ENCODE measurements at places on chromosomes 11 and 22.

DNA sequence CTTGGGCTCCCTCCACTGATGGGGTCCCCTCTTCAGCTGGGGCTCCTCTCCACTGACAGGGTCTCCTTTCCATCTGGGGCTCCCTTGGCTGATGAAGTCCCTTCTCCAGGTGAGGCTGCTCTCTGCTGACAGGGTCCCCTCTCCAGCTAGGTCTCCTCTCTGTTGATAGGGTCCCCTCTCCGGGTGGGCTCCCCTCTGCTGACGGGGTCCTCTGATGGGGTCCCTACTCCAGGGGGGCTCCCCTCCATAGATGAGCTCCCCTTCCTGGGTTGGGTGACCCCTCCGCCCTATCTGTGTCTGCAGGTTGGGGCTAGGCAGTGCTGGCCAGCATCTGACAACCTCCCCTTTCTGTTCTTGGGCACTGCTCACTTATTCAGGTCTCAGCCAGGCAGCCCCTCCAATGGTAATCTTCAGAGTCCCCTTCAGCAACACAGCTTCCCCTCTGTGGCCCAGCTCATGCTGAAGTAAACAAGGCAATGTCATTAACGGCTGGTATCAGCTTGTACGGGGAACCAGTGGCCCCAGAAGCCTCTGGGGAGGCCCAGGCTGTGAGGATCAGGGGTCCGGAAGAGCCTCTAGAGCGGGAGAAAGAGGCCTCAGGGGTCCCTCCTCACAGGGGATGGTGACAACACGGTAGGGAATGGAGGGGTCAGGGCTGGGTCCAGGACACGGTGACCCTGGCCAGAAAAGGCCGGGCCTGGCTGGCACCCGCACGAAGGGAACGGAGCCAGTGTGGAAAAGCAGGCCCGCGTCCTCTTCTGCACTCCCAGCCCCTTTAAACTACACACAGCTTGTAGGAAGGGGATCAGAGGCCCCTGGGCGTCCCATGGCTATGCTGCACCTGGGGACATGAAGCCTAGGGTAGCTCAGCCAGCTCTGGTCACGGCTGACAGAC lies 9.6 kb upstream of the CD81 start:
- DNase-seq: no peak

GRCh38 chr11:119147604-119148333 lies 1.1 kb upstream of the ABCG4 start:
- no peak for DNase-seq

GRCh38 chr22:42565956-42566355 lies 12.2 kb downstream of the SERHL2 start:
- DNase-seq: no peak

DNA sequence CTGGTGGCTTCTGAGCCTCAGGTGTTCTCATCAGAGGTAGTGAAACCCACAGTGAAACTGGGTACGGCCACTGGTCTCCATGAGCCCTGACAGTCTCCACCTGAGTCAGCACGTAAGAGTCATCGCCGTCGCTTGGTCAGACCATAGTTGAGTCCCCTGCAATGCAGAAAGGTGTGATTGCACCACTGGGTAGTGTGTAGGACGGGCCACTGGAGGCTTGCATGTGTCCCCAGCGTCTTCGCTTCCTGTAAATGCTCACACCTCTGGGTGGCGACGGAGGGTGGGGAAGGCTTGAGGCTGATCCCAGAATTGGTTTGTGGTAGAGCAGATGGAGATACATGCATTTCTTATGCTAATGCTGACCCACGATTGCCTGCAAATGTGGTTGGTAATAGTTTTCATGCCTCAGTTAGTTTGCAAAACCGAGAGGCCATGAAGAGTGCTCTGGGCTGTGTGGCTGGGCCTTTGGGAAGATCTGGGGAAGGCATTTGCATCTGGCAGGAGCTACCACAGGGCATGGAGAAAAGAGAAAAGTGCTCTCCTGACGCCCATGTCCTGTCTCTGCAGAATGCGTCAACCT lies 26.5 kb downstream of the CTTN start:
- no peak for DNase-seq

- DNase-seq: no peak
Measured at GRCh38 chr22:28187612-28188011, 268.6 kb upstream of the PITPNB start.

DNA sequence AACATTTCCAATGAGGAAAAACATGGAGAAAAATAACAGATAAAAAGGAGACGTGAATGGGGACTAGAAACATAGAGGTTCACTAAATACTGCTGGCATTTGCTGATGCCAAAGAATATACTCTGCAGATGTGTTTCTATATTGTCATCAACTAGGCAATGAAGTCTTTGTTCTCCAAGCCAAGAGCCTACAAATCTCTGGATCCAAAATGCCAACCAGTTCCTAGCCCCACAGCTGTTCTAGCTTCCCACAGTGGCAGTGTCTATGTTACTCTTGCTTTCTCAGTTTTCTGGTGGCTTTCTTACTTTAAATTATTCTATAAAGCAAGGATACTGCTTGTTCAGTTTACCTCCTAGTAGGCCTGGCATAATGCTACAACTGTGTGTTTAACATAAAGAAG lies 977.9 kb upstream of the CCDC90B start:
- no peak for DNase-seq

DNA sequence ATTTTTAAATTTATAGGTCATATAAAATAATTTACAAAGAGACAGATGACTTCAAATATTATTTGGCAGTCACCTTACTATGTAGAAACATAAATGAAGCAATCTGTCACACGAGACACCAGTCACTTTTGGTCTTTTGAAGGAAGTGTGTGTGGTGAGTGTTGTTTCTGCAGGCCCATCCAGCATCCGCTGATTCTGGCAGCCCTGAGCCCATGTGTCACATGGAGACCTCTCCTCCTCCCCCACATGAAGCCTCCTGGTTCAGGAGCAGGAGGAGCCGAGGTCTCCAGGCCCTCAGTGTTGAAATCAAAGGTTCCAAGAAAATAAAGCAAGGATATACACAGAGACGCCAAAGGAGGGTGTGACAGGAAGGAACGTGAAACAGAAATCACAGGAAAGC lies 60.1 kb downstream of the ARFGAP3 start:
- no peak for DNase-seq

- DNase-seq: no peak
Measured at GRCh38 chr11:82046778-82047177, 686.9 kb downstream of the FAM181B start.

DNA sequence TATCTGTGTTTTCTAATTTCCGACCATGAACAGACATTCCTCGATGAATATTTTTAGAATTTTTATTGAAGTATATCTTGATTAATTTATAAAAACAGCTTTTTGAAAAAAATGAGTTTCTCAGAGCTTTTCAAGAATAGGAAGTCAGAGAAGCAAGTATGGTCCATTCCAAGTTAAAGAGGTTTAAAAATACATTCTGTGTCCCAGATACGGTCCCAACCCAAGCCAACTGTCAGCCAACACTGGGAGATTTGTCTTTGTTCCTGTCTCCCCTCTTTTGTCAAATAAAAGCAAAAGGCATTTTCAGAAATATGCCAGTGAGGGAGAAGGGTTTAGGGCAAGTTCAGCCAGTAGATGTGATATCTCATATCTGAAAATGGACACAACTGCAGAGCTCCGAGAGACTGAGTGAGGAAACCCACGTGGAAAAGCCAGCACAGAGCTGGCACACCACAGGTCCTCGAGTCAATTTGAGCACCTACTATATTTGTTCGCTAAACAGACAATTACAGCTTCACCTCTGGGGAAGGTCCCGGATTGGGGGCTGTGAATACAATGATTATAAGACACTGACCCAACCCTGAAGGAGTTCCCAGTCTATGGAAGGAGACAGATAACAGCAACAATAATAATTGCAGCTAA lies 59.8 kb downstream of the C11orf91 start:
- no peak for DNase-seq

DNA sequence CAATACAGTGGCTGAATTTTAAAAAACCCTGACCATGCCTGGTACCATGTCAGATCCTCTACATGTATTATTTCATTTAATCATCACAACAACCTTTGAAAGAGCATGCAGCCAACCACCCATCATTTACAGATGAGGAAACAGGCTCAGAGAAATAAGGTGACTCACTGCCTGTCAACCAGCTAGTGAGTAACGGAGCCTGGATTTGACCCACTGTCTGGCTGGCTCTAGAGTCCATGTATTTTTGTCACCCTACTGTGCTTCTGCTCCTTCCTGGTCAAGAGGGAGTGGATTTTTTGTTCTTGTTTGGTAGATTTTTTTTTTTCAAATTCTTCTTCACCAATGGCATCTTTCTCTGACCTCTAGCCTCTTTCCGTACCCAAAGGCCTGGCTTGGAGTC lies 77.4 kb downstream of the CWC15 start:
- DNase-seq: no peak

DNA sequence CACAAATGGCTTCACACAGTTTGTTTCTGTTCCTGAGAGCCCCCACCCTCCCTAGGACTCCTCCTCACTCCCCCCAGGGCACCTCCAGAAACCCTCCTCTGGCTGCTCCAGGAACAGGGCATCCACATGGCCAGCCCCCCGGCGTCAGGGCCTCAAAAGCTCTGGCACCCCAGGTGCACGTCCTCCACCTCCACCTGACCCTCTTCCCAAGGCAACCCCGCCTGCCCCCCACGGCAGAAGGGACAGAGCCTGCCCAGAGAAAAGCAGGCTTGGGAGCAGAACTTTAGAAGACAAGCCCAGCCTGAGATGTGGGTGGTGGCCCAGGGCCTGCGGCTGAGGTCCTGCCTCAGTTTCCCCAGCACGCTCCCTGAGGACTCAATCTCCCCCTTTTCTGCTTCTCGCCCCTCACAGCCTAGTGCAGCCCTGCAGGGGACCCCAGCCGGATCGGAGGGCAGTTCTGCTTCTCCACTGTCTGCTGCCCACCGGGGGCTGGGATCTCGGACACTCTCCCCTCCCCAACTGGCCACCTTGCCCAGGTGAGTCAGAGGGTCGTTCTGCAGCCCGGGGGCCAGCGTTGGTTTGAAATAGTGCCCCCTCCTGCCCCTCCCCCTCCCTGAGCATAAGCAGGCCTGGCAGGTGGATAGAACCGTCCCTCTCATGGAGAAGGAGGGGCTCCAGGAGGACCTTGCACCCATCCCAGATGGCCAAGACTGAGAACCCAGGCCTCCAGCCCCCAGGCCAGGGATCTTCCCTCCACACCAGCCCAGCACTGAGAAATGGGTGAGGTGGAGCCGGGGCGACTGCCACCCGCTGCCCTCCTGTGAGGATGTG lies 2.4 kb upstream of the TRABD start:
- no peak for DNase-seq

DNA sequence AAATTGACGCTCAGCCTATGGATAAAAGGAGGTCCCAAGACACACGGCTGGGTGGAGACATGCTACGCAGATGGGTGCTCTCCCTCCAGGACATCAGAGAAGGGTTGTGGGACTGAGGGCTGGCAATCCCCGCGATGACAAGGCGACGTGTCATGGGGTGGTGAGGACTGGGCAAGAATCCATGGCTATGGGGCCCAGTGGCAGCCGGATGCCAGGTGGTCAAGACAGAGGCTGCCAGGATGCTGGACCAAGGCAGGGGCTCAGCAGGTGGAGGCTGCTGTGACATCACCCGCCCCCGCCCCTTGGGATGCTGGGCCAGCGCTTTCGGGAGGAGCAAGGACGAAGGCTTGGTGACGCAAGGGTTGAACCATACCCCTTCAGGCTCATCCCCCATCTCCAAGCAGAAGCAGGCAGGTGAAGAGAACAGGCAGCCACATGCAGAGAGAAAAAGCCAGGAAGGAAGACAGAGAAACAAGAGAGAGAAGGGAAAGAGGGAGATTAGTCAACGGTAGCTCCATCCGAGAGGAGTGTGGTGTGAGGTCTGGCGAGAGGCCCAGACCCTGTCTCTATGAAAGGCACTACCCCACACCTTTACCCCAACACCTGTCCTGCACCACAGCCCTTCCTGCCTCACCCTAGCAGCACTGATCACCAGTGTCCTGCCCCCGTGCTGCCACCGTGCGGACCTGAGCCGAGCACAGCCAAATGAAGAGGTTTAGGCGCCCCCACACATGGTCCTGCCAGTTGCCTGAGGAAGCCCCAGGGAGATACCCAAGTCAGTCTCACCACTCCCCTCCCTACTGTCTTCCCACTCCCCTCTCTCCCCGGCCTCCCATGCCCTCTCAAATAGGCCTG lies 24.1 kb upstream of the RASL10A start:
- no peak for DNase-seq

GRCh38 chr11:34757026-34757451 lies 136.1 kb downstream of the EHF start:
- no peak for DNase-seq

GRCh38 chr22:39738746-39739145 lies 154.8 kb downstream of the ENTHD1 start:
- no peak for DNase-seq

- DNase-seq: no peak
Measured at GRCh38 chr11:71463331-71464211, 10.6 kb downstream of the NADSYN1 start.

GRCh38 chr22:27614006-27614649 lies 187.4 kb downstream of the MN1 start:
- DNase-seq: no peak

- no peak for DNase-seq
Measured at GRCh38 chr22:42919199-42919598, 62.1 kb upstream of the ARFGAP3 start.

DNA sequence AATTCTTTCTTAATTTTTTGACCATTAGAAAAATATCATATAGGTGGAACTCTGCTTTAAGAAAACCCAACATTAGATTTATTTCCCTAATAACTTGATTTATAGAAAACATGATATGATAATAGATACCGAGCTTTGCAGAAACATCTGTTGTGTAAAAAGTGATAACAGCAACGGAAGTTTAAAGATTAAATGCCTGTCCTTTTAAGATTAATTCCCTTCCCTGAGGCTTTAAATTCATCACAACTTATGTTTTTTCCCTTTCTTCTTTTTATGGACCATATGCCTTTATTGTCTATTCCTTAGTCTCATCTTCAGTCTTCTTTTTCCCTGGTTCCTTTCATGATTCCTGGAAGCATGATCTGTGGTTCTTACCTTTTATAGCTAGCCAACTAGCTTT lies 1.9 kb downstream of the USP47 start:
- DNase-seq: no peak

- DNase-seq: no peak
Measured at GRCh38 chr11:14378171-14378570, 19.2 kb upstream of the RRAS2 start.

DNA sequence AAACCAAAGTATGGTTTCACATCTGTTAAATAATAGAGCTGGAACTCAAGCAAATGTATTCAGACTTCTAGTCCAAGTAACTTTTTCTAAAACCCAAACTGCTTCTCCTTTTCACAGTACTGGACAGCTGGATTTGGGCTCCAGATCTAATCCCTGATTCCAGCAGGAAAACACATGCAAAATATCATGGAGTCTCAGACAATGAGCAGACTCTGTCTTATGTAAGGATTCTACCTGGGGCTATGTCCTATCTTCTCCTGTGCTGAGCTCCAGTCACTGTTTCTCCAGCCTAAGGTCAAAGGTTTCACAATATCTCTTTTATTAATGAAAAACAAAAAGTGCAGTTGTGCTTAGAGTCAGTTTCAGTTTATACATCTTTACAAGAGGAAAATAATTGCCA lies 83.2 kb upstream of the EED start:
- DNase-seq: no peak

GRCh38 chr11:27497284-27497866 lies 9.2 kb downstream of the LIN7C start:
- DNase-seq: peak; percentile 43

GRCh38 chr11:117096201-117096991 lies 1.8 kb downstream of the SIK3 start:
- peak; percentile 55 for DNase-seq
